WTC11 (cell line): ENCODE measurements at places on chromosomes 3 and 15. TPM values are rescaled to one million over a fixed set of nuclear protein-coding genes. Genes with fewer than 3 reads are reported as not detected.
A peak's percentile ranks its signal among the peaks of the same experiment; 100 is the strongest.

- no peak for DNase-seq
These were observed 106.5 kb downstream of the ZNF609 start for GRCh38 chr15:64566629-64567427.

DNA sequence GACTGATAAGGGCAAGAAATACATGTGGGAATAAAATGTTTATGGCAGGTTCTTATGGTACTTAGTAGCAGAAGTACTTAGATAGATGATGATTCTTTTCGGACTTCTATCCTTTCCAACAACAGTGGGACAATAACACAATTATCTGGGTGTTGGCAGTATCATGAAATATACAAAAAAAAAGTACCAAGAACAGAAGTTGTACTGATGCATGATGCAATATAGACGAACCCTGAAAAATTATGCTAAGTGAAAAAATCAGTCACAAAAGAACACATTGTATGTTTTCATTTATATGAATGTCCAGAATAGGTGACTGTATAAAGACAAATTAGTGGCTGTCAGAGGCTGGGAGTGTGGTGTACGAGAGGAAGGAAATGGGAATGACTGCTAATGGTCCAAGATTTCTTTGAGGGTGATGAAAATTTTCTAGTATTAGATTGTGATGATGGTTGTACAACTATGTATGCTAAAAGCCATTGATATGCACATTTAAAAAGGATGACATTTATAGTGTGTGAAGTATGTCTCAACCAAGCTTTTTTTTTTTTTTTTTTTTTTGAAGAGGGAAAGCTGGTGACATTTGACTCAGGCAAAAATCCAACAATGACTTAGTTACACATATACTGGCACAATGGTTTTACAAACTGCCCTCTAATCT, 20.0 kb downstream of the PDE12 start:
- no peak for DNase-seq

GRCh38 chr3:38133209-38133556, 3.7 kb downstream of the ACAA1 start:
- no peak for DNase-seq

DNA sequence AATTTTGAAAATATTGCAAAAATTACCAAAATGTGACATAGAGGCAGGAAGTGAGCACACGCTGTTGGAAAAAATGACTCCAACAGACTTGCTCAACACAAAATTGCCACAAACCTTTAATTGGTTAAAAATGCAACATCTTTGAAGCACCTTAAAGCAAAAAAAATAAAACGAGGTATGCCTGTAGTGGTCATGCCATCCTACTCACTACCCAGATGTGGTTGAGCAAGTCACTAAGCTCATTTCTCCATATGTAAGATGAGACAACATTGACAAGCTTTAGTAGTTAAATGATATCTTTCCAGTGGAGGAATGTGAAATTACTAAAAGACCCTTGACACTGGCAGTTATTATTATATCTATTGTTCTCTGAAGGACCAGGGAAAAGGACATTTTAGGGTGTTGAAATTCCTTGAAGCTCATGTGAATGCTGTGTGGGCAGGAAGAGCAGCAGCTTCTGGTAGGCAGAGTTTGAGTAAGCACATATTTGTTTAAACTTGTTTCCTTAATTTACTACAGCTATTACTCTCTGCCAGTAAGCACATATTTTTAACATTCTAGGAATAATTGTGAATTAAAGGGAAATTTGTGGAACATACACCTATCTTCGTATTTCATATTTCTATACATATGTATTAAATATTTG, 131.6 kb upstream of the P2RY1 start:
- DNase-seq: no peak

- DNase-seq: peak; percentile 53
These were observed 48.5 kb downstream of the LINGO1 start for GRCh38 chr15:77584201-77584600.

DNA sequence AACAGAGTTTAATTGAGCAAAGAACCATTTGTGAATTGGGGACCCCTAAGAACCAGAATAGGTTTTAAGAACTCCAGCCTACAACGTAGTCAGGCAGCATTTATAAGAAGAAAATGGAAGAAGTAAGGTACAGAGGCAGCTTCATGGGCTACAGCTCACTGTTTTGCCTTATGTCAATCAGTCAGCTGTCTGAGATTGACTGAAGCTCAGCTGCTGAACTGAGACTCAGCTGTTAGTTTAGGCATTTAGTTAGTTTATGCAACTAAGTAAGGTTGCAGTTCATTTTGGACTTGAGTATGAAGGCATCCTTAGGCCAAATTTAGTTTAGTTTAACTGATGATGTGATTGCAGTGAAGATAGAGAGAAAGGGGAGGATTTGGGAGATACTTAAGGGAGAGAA, 34.1 kb upstream of the RASA2 start:
- no peak for DNase-seq

DNA sequence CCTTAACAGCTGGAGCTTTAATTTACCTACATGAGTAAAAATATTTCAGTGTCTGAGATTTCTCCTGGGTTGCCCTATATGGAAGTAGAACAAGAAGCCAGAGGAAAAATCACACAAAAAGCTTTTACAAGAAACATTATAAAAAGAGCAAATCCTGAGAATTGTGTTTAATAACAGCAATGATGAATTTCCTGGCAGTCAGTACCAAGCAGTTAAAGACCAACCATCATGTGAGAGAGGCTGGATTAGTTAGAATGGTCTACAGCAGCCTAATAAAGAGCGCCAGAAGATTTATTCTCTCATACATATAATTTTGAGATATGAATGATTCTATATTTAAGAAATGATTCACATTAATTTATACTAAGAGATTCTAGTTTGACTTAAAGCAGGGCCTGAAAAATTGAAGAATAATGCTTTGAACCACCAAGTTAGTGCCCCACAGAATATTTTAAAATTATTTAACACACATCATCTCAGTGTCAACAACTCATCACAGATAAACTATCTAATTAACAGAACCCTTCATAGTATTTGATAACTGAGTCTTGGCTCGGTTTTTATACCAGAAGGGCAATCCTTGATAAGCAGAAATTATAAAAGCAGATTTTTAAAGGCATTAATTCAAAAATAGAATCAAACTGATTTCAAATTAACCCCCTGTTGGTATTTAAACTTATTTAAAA, 59.9 kb upstream of the DPH6 start:
- no peak for DNase-seq

TIMP4 gene
- 4.1 to 11.8 TPM (median 4.8 TPM) in 3 replicates for total RNA-seq

DNA sequence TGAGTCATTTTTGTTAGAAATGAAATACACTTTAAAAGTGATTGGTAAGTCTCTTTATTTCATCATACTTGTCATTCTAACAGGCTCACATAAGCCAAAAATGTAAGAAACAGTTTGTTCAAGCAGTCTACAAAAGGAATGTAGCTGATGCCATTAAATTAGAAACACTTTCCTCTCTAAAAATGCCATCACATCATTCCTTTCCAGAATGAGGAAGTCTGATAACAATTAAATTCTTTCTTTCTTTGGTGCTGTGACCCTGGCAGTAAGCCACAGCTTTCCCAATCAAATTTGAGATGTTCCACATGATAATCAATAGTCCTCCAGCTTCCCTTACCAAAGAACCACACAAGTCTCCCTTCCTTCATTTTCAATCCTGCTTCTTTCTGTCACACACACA, 9.4 kb upstream of the P2RY1 start:
- DNase-seq: no peak

DNA sequence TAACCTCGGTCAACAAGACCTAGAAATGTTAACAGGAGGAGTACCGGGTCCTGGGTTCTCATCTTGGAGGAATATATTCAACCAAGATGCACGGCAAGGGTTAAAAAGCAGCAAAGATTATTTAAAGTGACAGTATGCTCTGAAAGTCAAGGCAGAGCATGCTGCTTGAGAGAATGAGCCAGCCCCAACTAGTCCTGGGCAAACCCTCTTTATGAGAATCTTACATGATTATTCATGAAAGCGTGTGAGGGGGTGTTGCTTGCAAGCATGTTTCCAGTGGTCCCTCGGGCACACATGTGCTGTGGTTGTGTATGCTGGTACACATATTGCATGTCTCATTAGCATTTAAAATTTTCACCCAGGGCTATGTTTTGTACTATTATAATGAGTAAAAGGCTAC, 1445.6 kb downstream of the SI start:
- DNase-seq: no peak

DNA sequence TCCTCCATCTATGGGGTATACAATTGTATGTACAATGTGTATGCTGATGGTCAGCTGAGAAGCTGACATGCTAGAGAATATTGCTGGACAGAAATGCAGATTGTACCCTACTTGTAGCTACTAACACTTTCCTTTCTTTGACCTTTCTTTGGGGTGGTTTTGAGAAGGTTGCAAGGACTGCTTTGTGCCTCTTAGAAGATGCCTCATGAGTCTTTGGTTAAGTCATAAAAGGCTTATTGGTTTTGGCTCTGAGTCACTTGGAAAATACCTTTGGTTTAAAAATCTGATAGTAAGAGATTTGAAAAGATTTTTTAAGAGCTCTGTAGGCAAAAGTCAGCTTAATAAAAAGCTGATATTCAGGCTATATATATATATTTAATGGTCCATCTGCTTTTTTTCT, 71.5 kb downstream of the ZMAT3 start:
- no peak for DNase-seq

GRCh38 chr15:90489514-90489913, 40.2 kb upstream of the CRTC3 start:
- no peak for DNase-seq

DNA sequence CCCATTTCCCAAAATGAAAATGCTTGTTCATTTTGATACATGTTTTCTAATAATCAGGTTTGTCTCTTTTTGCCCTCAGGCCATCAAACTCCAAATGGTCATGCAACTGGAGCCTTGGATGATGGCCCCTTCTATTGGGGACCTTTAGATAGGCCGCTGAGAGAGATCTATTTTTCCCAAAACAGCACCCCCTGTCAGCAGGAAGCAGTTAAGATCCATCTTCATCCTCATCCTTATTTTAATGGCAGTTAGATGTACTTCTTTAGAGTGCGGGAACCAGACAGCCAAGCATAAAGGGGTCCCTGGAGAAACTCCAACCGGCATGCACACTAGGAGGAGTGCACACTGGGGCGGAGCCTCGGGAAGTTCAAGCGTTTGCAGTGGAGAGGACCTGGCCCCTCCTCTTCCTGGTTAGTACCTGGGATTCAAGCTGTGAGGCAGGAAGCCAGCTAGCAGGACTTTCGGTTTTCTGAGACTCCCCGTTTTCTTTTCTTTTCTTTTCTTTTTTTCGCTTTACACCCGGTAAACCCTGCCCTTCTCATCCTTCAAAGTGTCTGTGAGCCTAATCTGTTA, 31.9 kb upstream of the STRIT1 start:
- peak; percentile 32 for DNase-seq

- no peak for DNase-seq
These were observed 99.0 kb downstream of the MITF start for GRCh38 chr3:69838217-69838616.

GRCh38 chr15:80998251-80998650, 2.5 kb upstream of the TLNRD1 start:
- no peak for DNase-seq

- DNase-seq: no peak
These were observed 7.4 kb downstream of the ZIC4 start for GRCh38 chr3:147398813-147399534.

SLC22A13 gene
- total RNA-seq: 0.16 to 0.42 TPM (median 0.30 TPM) in 3 replicates

DNAJC13 gene
- total RNA-seq: 23.8 to 28.5 TPM (median 25.0 TPM) in 3 replicates

GRCh38 chr3:150779402-150779858, 16.5 kb upstream of the SIAH2 start:
- peak; percentile 60 for DNase-seq

DNA sequence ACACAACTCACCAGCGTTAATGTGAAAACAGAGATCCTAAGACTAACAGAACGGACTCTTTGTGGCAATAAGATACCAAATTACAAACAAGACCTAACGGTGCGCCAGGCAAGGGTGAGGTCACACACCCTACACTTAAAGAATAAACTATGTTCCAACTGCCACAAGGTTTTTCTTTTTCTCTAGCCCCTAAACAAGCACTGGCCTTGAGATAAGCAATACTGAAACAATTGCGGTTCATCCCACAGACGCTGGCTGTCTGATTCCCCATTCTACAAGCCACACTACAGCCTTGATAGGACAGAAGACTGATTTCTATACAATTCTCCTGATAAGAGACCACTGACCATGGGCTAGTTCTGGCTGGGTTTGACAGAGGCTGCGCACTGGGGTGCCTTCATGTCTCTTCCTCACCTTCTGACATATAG, 20.5 kb upstream of the LIMD1 start:
- no peak for DNase-seq

DNA sequence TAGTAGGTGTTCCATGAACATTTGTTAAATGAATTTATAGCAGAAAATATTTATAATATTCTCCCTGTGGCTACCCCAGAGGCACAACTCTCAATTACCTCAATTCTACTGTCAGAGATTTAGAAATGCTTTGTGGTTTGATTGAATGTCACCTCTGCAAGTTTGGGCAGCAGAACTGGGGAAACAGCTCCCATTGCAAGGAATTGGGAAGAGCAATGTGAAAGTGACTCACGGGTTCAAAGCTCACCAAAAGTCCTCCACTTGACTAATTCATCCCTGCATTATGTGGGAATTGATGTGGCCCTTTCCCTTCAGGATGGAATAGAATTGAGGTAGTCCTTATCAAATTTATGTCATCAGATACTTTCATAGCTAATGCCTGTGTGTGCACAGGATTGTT, 562.7 kb downstream of the MFSD1 start:
- DNase-seq: no peak

MYO9A gene
- 23.5 to 25.1 TPM (median 24.6 TPM) in 3 replicates for total RNA-seq

- no peak for DNase-seq
These were observed 16.9 kb downstream of the DHX36 start for GRCh38 chr3:154307363-154307762.

SUSD5 gene
- 1.2 to 1.6 TPM (median 1.5 TPM) in 3 replicates for total RNA-seq

DNA sequence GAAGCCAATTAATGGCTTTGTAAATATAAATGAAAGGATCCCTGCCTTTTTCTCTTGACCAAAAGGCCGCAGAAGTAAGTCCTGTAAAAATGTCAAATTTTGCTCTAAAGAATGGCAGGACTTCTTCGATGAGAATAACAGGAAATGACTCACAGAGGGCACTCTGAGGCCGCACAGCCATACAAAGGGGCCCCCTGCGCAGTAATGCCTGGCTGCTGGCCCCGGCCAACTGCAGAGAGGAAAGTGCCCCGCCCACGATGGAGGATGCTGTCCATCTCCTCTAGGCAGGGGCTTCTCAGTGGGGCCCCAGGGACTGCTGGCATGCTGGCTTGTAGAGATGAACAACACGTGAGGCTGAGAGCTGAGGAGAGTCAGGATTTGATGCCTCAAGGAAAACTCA, 18.1 kb upstream of the SCN10A start:
- peak; percentile 53 for DNase-seq

DNA sequence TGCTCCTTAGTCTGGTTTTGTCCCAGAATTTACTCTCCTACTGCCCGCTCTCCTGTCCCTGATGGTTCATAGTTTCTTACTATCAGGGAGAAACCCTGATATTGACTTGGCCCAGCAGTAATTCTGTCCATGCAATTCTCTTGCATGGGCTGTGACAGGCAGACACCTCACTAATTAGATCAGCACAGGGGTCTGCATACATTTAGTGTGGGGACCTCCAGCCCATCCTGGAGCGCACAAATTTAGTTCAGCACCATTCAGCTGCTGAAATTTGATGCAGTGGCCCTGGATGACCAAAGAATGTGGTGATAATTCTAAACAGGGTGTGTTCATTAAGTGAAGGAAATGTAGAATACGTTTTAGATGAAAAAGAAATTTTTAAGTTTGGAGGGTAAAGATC, 555.5 kb upstream of the TBL1XR1 start:
- DNase-seq: no peak

- no peak for DNase-seq
These were observed 103.8 kb downstream of the NR1D2 start for GRCh38 chr3:24048843-24049242.

GRCh38 chr3:27224197-27224596, 145.0 kb downstream of the NEK10 start:
- DNase-seq: no peak

LTK gene
- 0.27 to 0.66 TPM (median 0.53 TPM) in 3 replicates for total RNA-seq
